ENCODE measurements at places on chromosomes 6 and 20.

DNA sequence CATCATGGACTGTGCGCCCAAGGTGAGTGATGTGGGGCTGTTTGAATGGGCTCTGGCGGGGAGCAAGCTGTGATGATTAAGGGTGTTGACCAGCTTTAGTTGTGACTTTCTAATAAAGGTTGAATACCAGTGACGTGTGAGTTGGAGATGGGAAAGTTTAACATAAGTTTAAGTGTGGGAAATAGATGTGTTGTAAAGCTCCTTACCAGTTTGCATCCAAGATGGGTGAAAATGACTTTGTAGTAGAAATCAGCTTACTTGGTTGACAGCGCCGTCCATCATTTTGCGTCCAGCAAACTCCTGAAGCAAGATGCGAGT, 372 bp downstream of the CASS4 start:
- no peak for DNase-seq

- DNase-seq = no peak
Observed at GRCh38 chr6:44247338-44248302, 719 bp downstream of the HSP90AB1 start.

DNA sequence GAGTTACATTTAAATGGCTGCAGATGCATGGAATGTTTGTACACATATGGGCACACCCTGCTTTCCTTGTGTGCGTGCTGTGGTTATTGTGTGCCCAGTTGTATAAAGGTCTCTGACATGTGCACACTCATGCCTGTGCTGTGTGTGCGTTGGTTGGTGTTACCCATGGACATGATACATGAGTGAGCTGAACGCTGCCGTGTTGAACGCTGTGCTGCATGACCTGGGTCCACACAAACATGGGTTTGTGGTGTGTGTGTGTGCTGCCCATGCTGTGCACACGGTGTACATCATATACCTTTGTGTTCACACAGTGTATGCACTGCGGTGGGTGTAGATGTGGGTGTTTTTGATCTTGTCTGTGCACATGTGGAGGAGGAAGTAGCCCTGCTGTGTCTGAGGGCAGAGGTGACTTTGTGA, 54.4 kb downstream of the TOX2 start:
- DNase-seq = no peak

DNA sequence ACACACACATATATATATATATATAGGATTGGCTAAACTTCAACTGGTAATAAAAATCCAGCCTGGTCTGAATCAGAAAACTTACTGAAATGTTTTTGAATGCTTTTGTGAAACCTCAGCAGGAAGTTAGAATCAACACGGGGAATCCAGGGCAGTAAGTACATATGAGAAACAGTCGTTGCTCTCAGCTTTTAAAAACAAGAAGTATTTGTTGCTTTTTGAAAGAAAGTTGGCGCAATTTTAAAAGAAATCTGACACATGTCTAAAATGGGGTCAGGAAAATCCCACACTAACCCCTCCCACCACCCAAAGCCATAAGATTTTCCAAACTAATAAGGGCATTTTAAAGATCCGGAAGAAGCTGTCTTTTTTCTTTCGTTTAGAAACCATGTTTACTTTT, 11.5 kb upstream of the CCDC170 start:
- no peak for DNase-seq

DNA sequence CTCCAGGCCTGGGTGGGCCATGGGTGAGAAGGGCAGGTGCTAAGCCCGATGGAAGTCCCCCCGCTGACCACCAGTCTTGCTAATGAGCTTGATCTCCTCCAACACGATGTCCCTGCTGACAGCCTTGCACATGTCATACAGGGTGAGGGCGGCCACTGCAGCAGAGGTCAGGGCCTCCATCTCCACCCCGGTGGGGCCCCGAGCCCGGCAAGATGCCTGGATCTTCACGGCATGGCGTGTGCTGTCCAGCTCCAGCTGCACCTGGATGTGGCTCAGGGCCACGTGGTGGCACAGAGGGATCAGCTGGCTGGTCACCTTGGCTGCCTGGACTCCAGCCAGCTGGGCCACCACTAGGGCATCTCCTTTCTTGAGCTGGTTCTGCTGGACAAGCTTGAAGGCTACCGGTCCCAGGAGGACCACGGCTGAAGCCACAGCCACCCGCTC, 27.9 kb downstream of the MOCS1 start:
- no peak for DNase-seq

DNA sequence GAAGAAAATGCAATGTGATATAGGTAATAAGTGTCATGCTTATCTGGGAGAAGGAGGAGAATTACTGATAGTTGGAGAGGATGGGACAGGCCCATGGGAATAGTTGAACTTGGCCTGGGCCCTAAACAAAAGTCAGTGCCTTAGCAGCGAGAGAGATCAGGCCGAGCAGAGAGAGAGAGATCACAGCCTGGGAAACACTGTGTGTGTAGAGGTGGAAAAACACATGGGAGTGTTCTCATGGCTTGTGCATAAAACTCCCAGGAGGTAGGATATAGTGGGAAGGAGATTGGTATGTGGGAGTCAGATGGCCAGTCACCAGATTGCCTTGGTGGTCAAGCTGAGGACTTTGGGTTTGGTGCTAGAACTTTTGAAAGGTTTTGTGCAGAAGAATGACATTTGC, 47.6 kb downstream of the FIG4 start:
- DNase-seq = no peak

- no peak for DNase-seq
Observed at GRCh38 chr6:117264692-117265409, 507 bp upstream of the VGLL2 start.

Measured in glomerular endothelial cell (primary cell).